NK-92 treated with Interleukin-12 subunit alpha and Interleukin-12 subunit beta, amount 100 ng/mL, for 24 hours (cell line): ENCODE measurements at places on chromosomes 4 and X.

- DNase-seq = no peak
Measured at GRCh38 chr4:108937066-108937465, 174.2 kb upstream of the ETNPPL start.

DNA sequence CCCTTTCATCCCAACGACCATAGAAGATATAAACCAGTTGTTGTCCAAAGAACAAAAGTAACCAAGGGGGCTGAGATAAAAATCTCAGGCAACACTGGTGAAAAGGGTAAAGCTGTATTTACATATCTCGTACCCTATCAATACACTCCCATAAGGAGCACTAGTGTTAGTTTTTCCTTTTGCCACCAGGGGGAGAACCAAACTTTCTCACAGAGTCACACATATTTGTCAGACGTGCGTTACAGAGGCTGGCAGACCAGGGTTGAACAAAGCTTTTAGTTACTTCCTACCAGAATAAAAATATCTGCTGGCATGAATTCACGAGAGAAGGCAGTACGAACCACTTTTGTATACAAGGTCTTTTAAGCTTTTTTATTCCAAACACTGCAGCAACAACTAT is 88.3 kb downstream of the AMELX start:
- no peak for DNase-seq

DNA sequence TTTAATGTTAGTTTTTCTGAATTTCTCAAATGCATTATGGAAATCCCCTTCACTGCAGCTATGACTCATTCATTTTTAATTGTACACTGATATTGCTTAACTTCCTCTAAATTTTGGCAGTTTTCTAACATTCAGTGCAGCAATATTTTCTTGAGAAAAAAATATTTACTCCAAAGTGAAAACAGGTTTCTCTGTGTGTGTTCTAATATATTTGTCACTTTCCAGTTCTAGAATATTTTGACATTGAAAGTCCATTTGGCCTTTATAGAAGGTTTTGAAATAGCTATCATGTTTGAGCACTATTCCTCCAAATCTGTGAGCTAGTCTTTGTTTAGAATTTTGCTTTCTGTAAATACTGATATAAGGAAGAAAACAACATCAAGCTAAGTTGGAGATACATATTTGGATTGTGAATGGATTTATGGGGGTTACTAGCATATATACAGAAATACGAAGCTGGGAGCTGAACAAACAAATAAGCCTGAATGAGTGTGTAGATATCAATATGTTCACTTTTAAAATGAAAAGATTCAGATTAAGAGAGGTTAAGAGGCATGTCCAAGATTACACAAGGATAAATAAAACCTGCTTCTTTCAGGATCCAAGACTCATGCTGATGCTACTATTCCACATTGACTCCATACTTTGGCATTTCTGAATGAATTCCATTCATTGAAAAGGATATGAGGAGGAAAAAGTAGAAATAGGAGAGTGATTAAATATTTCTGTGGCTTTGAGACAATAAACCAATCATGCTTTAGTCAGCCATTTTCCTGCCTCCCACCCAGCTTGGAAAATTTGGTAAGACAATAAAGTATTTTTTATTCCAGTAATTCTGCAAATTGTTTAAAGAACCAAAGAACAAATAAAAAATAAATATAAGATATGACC is 57.3 kb upstream of the SLIT2 start:
- no peak for DNase-seq

DNA sequence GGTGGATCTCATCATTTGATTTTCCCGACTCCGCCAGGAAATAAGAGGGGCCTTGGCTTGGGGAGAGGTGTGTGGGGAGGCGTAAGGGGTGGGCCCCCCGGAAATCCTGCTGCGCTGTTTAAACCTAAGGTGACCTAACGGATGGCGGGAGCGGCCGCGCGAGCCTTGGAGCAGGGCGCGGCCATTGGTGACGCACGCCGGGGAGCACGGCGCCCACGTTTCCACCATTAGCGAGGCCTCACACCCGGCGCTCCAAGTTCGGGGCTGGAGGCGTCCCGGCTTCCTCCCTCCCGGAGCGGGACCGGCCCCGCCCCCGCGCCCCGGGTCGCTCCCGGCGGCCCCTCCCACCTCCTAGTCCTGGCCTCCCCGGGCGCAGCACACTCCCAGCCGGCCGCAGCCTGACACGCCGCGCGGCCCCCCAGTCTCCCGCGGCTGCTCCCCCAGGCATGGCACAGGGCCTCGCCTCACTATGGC is at the start of gene SMS:
TSS of gene SMS (plus strand) at position 354 of the 474 bp plus-strand sequence. CDS start at position 470, 116 bp downstream.
- peak; percentile 42 for DNase-seq

DNA sequence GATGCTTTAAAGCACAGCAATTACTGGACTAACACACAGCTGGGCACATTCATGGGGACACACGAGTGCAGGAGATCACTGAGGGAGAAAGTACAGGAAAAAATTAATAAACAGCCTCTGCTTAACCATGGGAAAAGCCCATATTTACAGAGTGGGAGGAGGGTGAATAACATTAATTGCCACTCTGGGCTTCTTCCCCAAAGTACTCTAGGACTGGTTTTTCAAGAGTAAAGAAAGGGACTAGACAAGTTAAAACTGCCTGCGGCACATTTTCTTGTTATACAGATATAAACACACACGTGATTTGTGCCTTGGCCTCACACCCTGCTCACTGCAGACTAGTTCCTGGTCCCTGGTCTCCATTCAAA is 179.7 kb upstream of the TET2 start:
- no peak for DNase-seq

DNA sequence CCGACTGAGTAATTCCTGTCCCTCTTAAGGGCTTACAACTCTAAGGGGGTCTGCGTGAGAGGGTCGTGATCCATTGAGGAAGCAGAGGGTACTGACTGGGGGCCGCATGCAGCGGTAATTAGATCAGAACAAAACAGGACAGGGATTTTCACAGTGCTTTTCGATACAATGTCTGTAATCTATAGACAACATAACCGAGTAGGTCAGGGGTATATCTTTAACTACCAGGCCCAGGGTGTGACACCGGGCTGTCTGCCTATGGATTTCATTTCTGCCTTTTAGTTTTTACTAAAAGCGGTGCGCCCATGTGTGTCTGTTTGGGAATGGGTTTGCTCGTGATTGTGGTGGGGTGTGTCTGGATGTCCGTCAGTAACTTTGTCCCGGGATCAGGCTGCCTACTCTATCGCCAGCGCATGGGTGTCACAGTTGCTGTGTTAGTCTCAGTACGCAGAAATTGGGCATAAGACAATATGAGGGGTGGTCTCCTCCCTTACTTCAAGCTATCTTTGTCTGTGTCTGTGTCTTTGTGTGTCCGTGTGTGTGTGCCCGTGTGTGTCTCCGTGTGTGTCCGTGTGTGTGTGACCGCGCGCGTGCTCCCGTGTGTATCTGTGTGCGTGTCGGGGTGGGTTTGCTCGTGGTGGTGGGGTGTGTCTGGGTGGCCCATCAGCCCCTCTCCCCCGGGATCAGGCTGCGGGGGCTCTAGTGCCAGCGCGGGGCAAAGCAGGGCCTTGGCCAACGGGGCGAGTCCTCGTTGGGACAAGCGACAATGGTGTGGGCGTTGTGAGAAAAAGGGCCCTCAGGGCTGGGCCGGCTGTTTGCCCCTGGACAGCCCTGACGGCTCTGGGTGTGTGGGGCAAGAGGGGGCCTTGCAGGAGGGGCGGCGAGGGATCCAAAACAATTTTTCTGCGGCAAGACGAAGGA is 10.4 kb downstream of the FRG2 start:
- no peak for DNase-seq

DNA sequence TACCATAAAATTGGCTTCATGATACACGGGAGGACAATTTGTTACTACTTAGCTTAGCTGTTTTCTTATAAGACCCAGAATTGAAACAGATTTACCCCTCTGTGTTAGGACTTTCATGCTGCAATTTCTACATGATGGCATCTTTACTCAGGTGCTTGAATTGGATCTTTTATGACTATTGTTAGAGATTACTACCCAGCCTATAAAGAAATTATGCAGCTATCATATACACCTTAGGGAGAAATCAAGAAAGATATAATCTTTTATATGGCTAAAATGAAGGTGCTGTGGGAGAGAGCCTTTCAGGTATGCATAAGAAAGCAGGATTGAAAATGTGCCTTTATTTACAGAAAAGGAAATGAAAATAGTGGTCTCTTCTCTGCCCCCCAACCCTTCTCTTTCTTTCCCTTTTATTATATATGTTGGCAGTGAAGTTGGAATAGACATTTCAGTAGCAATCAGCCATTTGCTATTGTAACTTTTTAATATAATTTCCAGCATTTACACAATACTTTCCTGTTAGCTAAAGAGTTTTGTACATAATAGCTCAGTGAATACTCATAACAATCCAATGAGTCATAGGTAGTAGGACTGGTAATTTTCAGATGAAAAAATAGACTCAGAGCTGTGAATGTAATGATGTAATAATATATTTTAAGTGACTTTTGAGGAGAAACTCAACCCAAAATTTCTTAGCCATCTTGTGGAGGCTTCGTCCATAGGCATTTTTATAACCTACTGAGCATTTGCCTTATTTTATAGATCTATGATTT is 311.8 kb downstream of the ADGRL3 start:
- no peak for DNase-seq

DNA sequence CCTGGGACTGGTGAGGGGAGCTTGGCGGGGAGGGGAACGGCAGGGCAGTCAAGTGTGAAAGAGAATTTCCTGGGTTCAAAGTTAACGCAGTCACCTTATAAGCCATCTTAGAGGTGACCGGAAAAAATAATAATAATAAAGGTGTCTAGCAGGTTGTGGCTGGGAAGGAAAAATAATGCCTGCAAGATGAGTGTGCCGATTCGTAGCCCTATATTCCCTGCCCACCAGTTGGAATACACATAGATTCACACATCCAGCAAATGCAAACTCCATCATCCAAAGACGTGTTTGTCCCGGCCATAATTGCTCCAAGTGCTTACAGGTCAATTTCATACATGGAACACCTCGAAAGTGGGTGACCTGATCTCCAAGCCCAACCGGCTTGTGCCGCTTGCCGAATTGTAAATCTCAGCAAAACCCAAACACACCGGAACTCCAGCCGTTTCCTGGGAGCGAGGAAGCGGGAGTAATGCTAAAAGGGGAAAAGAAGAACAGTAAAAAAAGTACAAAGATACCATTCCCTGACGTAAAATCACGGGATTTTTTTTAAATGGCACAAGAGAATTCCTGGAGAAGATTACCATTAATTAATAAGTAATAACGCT is 1.3 kb upstream of the FAT1 start:
- DNase-seq = no peak

- no peak for DNase-seq
Measured at GRCh38 chr4:118357601-118358000, 4.8 kb upstream of the PRSS12 start.

- DNase-seq = no peak
Measured at GRCh38 chrX:32533848-32534247, 677.5 kb downstream of the DMD start.

GRCh38 chrX:53089925-53090324 is 4.0 kb upstream of the KANTR start:
- DNase-seq = no peak

- no peak for DNase-seq
Measured at GRCh38 chrX:69565247-69565815, 50.6 kb upstream of the EDA start.

- no peak for DNase-seq
Measured at GRCh38 chrX:100731441-100732281, at the start of gene SYTL4. Gene SYTL4 (minus strand): TSS chrX:100732121. CDS start chrX:100702037, 30,084 bp downstream.

GRCh38 chr4:124092101-124092500 is 620.4 kb downstream of the ANKRD50 start:
- DNase-seq = no peak

DNA sequence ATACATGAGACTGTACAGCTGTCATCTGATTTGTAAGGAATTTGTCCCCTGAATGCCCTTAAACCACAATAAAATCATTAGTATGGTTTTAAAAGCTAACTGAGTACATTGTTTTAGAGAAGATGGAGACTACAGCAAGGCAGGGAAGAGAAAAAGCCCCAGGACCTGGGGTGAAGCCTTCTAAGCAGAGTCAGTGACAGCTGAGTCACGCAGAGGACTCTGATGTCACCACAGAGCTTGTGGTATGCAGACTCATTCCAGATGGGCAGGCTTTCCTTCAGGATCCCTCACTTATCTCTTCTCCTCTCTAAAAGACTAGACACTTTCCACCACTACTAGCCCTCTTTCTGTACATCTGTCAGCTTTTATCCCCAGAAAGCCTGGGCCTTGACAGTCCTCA is 97.1 kb upstream of the ATOH1 start:
- DNase-seq = no peak

DNA sequence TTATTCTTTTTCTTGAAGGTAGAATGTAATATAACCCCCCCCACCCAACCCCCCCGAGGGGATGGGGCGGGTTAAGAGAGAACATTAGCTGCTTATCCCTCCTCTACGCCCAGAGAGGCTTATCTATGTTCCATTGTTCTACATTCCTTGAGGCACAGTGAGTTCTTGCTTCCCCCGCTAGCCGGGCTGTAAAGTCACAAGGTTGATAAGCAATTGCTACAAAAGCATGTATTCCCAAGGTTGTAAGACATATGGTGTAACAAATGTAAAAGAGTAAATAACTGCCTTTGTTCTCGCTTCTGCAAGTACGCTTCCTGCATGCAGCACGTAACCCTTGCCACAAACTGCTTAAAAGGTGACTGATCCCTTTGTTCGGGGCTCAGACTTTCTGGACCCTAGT is 8.2 kb downstream of the DCAF8L2 start:
- DNase-seq = no peak
